ENCODE measurements at places on chromosomes 12 and 14.

DNA sequence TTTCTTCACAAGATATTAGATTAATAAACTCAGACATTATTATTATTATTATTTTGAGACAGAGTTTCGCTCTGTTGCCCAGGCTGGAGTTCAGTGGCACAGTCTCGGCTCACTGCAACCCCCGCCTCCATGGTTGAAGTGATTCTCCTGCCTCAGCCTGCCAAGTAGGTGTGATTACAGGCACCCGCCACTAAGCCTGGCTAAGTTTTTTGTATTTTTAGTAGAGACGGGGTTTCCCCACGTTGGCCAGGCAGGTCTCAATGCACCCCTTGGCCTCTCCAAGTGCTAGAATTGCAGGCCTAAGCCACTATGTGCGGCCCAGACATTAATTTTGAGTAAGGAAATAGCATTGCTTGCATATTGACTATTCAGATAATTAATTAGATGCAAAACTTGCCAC lies 554.9 kb upstream of the LRFN5 start:
- no peak for DNase-seq

DNA sequence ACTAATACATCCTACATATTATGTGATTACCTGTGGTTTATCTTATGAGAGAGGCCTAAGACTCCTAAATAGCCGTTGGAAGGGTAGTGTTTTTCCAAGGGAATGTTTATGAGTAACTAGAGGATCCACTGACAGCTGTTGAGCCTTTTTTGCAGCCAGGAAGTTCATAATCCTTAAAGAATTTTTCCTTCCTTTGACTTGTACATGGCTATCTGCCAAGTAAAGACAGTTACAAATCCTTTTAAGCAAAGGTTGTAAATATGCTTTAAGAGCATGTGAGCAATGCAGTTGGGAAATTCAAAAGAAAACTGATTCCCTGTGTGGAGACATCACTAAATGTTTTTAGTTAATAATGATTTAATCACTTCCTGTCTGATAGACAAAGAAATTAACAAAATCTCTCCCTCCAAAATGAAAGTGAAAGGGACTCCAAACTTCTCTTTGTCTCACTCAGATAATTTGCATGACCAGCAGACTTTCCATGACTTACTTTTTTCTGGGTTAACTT lies 333.8 kb downstream of the PDZRN4 start:
- peak; percentile 94 for DNase-seq

- DNase-seq: no peak
These were observed at the start of gene COX8C for GRCh38 chr14:93346926-93347721. TSS of gene COX8C (plus strand) at chr14:93347182. CDS start at chr14:93347269, 87 bp downstream.

DNA sequence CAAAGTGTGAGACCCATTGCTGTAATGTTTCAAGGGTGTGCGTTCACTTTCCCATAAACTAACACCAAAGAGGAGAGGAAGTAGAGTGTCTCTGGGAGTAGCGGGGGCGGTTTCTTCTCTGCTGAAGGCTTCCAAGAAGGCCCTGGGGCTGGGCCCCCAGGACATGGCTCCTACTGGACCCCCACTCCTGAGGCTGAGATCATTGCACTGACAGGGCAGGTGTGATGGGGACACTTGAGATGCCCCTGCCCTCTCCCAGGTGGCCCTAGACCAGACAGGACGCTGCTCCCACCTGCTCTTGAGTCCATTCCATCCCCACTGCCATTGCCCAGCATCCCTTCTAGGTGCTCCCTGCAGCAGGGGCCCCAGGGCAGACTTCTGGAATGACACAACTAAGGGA lies 20.1 kb downstream of the TMEM63C start:
- no peak for DNase-seq

DNA sequence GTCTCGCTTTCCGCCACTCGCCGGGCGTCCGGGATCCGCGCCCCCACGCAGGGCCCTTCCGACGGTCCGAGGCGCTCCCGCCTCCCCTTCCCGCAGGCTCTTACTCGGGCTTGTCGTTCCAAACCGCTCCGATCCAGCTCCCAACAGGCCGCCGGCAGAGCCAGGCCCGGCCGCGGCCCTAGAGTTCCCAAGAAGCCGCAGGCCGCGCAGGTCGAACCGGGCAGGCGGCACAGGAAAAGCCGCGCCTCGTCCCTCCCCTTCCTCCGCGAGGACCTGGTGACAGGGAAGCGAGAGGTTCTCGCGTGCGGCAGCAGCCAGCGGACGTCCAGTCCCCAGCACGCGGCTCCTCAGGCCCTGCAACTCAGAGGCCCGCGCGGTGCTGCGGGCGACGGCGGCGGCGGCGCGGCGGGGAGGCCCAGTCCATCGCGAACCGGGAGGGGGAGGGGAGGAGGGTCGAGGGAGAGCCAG lies 272 bp downstream of the HECTD1 start:
- DNase-seq: peak; percentile 54

DNA sequence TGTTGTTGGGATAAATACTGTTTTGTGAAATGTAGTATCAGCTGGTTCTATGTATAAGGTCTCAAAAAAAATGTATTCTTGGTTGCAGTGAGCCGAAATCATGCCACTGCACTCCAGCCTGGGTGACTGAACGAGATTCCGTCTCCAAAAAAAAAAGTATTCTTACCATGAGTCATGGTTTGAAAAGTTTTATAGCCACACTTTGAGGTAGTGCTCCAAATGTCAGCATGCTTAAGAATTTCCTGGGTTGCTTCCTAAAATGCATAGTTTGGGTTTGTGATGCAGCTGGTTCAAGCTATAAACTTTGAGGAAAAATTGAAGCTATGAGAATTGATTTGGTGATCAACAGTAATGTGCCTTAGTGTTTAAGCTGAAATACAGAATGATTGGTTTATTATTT lies 48.0 kb downstream of the ETNK1 start:
- DNase-seq: peak; percentile 37

GRCh38 chr12:80441921-80442320 lies 2.1 kb upstream of the PTPRQ start:
- peak; percentile 54 for DNase-seq

DNA sequence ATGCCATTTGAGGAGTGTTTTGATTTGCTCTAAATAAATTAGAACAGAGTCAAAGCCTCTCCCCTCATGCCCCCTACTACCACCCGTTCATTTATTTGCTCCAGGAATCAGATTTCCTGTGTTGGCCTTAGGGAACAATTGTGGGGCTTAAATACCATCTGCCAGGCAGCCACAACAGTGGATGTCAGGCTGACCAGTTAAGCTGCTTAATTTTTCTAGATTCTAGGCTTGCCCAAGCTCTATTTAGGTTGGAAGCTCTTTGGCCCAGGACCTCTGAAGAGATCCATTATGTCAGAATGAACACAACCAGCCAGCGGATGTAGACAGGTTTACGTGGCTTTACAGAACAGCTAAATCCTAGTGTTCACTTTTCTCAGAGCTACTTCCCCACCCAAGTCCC lies 1.0 kb upstream of the TIMELESS start:
- no peak for DNase-seq

DNA sequence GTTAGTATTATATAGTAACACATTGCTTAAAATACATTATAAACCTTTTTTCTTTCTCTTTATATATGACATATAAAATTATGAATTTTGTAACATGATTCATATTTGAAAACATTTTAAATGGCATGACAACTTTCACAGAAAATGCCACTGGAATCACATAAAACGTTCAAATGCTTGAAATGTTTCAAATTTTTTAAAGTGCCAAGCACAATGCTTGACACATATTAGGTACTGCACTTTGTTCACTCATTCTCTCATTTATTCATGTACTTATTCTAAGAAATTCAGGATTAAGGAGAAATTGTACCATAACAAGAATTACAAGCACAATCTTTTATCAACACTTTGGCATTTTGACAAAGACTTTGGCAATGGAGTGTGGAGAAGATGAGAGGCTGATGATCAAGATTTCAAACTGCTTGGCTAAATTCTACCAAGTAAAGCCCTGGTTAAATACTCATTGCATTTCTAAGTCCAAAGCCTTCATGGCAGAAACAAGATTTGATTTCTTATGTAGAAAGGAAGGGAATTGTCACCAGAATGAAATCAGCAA lies 232.2 kb downstream of the C12orf50 start:
- no peak for DNase-seq

DNA sequence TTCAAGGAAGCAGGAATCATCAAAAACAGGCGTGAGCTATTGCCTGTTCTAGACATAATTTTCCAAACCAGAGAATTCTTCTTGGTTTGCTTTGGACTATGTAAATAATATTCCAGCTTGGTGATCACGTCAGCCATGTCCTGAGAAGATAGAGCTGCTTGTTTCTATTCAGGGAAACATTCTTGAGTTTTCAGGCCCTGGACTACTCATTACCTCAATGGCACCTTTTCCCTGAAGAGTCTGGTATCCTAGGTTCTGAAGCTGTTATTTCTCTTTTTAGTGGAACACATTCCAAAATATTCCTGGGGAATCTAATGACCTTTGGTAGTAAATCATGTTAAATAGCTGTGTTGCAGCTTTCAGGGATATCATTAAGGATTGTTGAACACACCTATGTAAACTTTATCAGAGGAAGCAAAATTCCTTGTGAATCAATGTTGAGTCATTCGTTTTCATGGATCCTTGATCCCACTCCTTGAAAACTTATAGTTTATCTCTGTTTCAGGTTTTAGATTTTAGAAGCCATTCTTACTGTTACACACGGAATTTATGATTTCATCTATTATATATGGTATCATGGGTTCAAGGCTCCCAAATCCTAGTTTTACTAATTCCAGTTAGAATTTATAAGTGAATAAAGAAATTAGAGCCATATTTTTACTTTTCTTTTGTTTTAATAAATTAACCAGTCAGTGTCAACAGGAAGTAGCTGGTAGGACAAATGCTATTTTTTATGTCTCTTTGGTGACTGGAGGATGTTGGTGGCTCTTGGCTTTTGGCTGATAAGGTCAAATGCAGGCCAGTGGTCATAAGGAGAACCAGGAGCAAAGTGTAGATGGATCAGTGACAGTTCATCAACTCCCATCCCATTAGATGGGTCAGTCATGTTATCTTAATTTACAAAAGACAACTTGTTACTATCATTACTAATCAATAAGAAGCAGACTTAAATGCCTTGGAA lies 380.1 kb downstream of the ZFP36L1 start:
- DNase-seq: peak; percentile 64

GRCh38 chr12:115335048-115335447 lies 651.1 kb upstream of the TBX3 start:
- DNase-seq: no peak

All from renal cortical epithelial cell (primary cell).